ENCODE measurements at places on chromosomes 12 and 14.

DNA sequence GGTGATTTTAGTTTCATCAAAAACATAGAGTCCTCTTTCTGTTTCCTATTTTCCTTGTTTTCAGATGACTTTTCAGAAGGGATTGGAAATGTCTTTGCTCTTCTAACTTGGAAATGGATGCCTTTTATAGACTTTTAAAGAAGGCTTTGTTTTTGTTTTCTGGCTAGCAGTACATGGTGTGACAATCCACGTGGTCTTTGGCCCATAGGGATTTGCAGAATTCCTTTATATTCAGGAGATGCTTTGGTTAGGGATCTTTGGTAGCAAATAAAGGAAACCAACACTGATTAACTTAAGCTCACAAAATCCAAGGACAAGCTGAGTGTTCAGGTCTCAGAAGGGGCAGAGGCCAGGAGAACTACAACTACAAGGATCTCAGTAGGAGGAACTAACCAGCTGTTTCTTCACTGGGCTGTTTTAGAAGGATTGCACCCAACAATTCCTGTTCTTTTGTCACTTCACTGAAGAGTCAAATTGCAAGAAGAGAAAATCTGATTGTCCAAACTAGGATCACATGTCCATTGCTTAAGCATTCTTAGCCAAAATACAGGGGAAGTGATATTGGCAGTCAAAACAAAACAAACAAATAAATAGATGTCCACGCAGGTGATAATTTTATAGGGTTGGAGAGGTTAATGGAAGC lies 58.6 kb upstream of the MANSC4 start:
- DNase-seq = no peak

DNA sequence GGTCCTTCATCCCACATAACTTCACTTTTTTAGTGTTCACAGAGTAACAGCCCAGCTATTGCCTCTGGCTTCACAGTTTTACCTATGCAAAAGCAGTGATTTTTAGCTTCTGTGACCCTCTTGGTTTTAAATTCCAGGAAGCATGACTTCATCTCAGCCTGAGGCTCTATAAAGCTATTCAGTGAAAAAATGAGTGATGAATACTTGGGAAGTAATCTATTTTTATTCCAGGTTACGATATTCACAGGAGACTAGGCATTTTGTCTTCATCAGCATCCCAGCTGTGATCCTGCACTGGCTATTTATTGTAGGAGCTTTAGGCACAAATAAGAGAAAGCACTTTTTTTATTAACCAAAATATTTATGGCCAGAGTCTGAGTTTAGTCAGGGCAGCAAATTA lies 164.8 kb downstream of the SNAPC1 start:
- DNase-seq = no peak

- DNase-seq = no peak
Observed at GRCh38 chr14:94769391-94770250, at the start of gene GSC. Gene GSC, minus strand, starts transcription at chr14:94770113. Its CDS starts 98 bp downstream, at chr14:94770015.

- DNase-seq = no peak
Observed at GRCh38 chr12:105406497-105406896, 76.0 kb downstream of the C12orf75 start.

DNA sequence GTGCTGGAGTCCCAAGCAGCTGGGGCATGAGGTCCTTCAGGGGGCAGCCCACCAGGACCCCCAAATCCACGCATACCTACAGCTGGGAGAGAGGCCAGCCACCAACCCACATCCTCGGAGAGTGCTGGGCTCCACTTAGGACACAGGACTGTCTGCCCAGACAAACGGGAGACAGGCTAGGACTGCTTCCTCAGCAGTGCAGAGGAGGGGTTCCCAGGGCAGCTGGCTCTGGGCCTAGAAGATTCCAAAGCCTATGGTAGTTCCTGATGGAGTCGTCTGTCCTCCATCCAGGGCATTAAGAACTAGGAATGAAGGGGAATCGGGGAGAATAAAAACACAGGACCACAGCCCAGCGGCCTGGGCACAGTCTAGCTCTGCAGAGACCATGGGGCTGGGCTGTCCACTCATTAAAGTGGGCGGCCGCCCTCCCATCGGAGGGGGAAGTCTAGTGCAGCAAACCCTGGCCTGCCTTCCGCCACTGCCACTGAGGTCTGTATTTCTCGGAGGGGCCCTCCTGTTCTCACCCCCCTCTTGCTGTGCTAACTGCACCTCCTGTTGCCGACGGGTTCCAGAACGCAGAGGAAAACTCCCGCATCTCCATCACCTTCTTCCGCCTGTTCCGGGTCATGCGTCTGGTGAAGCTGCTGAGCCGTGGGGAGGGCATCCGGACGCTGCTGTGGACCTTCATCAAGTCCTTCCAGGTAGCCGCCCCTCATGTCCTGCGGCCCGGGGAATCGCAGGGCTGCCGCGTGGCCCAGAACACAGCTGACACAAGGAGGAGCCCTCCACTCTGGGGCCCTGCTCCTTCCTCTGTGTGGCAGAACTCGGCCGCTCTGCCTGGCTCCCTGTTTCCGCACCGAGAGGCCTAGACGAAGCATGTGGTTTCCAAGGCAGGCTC lies 143.5 kb upstream of the FKBP4 start:
- DNase-seq = no peak

DNA sequence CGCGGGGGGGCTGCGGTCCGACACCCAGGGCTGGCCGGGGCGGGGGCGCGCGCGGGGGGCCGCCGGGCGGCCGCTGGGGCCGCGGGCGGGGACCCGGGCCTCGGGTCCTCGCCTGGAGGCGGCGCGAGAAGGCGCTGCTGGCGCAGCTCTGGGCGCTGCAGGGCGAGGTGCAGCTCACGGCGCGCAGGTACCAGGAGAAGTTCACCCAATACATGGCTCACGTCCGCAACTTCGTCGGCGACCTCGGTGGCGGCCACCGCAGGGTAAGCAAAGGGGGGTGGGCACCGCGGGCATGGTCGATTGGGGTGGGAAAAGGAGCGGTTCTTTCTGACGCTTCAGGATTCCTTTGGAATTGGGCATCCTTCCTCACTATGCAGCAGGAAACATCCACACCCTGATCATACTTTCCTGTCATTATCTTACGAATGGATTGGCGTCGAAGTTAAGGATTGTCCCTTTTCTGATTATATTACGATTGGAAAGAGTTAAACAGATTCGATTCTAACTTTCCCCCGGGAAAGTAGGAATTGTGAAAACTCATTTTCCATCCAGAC lies 798 bp downstream of the PDZRN4 start:
- DNase-seq = no peak

DNA sequence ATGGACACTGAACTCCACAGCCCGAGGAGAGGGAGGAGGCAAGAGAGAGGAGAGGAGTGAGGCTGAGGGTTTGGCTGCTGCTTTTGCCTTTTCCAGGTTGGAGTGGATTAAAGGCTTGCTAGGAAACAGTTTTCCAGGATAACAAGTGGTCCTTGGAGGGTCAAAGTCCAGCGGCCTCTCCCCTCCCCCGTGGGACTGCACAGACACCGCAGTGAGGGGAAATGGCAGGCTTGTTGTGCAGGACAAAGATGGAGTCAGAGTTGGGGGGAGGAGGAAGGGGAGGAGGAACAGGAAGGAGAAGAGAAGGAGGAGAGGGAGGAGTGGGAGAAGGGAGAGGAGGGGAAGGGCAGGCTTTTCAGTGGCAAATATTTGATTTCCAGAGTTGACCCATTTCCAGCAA lies 245.5 kb downstream of the RBM19 start:
- DNase-seq = no peak

GRCh38 chr12:53208877-53209463 lies 1.9 kb upstream of the ITGB7 start:
- DNase-seq = no peak
